GM12865 (cell line): ENCODE measurements at places on chromosomes 2 and 18.

- no peak for DNase-seq
Observed at GRCh38 chr2:40809156-40809555, 357.3 kb upstream of the SLC8A1 start.

GRCh38 chr2:6445156-6445555, 420.6 kb downstream of the CMPK2 start:
- no peak for DNase-seq

DNA sequence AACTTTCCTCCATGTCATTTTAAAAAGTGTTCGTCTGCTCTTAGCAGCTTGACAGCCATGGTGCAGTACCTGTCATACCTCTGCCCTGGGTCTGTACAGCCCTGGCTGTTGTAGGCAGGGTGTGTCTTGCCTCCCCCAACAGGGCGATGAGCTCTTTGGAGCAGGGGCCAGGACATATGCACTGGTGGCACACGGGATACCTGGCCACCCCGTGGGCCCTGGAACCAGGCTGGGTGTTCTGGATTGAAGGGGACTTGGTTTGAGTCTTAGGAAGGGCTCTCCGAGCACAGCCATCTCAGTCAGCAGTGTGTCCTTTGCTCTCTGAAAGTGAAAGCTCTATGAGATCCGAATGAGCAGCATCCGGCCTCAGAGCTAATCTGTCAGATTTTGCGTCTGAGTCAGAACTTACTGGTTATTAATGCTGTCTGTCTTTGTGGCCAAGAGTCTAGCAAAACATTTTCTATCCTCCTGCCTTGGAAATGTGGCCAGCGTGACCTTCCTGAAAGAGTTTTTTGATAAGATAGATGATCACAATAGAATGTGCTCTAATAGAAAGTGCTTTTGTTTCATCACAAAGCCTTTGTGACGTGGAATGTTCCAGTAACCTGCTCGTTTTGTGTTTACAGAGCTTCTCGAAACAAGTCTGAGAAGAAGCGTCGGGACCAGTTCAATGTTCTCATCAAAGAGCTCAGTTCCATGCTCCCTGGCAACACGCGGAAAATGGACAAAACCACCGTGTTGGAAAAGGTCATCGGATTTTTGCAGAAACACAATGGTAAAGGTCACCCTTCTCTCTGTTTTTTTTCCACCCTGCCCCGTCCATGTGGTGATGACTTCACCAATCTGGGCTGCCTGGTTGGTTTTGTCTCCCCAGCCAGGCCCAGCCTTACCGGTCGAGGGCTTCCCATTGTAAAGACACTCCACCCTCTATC, 77.3 kb upstream of the RPL31 start:
- peak; percentile 60 for DNase-seq

DNA sequence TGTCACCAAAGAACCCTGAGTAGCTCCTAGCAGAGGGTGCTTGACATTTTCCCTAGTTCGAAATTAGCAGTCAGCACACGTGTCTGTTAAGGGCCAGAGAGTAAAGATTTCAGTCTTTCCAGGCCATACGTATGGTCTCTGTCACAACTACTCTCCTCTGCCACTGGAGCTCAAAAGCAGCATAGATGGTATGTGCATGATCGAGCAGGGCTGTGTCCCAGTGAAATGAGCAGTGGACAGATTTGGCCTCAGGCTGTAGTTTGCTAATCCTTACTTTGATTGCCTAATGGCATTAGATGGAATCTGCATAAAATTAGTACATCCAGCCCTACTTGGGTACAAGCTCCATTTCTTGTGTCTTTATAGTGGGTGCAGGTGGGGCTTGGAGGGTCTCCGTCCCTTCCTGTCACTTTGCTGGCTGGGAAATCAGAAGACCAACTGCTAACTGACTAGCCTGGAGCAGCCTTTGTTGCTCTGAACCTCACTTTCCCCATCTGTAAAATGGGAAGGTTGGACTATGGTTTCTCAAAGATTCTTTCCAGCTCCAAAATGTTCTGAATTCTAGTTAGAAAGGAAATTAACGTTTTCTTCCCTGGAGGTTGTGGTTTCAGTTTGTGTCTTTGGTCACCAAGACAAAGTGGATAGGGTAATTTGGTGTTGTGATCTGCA, 108.5 kb downstream of the GLI2 start:
- no peak for DNase-seq

DNA sequence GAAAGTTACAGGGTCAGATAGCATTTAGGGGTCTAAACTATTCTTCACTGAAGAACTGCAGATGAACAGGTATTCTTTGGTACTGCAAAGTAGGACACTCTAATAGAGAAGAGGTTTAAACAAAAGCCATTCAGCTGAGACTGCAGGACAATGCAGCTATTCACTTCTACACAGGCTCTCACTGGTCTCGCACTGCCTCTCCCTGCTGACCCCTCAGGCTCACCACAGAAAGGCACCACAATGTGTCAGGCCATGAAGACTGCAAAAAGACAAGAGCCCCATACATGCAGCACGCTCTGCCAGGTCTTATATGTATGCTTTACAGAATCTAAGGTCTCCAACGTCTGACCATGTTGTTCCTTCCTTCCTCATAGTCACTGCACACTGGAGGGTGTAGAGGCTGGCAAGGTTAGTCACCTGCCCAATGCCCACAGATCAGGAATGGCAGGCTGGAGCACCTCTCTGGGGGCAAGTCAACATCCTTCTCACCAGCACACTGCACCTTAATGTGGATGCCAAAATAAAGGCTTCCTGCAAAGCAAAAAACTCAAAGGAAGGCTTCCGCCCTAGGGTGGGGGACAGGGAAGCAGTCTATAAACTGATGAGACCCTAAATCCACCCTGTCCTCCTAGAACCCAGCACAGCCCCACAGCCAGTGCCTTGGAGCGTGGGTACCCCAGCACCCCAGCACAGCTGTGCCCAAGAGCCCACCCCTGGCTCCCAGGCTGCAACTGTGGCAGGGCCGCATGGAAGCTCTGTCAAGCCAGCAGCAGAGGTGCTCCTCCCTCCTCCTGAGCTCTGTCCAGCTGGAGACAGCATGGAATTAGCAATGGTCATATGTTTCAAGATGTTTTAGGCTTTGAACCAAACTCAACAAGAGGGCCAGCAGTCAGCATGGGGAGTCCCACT, 10.7 kb upstream of the RNU4ATAC start:
- no peak for DNase-seq

GRCh38 chr2:30678410-30679137, 128.7 kb downstream of the CAPN13 start:
- no peak for DNase-seq

DNA sequence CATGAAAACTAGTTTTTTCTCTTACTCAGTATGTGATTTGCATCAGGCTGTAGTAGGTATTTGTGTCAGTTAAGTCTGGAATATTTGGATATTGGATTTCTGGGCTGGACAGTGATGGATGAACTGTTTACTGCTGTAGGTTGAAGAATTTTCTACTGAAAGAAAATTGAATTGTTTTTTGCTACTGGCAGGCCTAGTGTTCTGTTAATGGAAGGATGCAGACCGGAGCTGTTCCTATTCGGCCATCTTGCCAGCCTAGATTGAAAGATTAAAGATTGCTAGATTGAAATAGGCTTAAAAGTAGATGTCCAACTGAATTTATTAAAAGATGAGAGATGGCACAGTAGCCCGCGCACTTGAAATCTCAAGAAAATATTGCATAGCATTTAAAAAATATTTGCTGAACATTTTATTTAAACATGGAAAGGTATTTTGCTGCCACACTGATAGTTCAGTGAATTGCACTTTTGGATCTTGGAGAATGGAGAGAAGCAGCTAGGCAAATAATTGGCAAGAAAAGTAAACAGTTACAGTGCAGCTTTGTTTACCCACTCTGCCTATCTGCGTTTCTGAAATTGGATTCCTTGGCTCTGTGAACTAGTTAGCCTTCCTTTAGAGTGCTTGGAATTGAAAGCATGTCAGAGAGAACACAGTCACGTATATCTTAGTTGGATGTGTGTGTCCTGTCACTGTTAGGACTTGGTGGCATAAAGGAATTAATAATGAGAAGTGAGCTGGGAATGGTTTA, 54.1 kb downstream of the EPB41L5 start:
- DNase-seq: no peak

- peak; percentile 6 for DNase-seq
Observed at GRCh38 chr2:180319586-180320405, 312.7 kb upstream of the CWC22 start.

DNA sequence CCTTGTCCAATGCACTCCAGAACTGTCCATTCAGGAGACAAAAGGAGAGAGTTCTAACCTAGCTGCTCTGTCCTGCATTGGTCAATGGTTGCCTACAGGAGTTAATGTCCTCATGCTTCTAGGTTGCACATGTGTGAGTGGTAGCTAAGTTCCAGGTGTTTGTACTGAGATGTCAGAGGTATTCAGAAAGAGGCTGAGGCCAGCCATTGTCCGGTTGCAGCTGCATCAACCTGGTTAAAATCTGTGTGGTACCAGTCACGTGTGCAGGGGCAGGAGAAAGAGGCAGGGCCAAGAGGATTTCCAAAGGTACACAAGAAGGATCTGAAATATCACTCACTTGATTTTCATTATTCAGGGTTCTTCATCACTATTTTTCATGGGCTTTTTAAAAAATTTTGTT, 70.8 kb downstream of the DTNA start:
- no peak for DNase-seq
